Fibroblast of villous mesenchyme (primary cell): ENCODE measurements at places on chromosomes 2 and 18. TPM values are rescaled to one million over a fixed set of nuclear protein-coding genes. Genes with fewer than 3 reads are reported as not detected.

CXCR1 gene
- total RNA-seq, result not detected in 2 replicates

KLF7 gene
- total RNA-seq, result 26.4 and 28.1 TPM in 2 replicates

TUBB8B gene
- 0.32 and 0.43 TPM in 2 replicates for total RNA-seq

RND3 gene
- total RNA-seq, result 635 and 1,266 TPM in 2 replicates

FEZ2 gene
- total RNA-seq, result 53.1 and 56.6 TPM in 2 replicates

DLX1 gene
- total RNA-seq, result not detected in 2 replicates

RUFY4 gene
- not detected in 2 replicates for total RNA-seq

AQP12A gene
- total RNA-seq, result not detected in 2 replicates

- DNase-seq, result no peak
These were observed 5.7 kb downstream of the CEP68 start for GRCh38 chr2:65061910-65062339.

GRCh38 chr2:38190542-38191218 lies 114.7 kb upstream of the CYP1B1 start:
- DNase-seq, result peak; percentile 76

DNA sequence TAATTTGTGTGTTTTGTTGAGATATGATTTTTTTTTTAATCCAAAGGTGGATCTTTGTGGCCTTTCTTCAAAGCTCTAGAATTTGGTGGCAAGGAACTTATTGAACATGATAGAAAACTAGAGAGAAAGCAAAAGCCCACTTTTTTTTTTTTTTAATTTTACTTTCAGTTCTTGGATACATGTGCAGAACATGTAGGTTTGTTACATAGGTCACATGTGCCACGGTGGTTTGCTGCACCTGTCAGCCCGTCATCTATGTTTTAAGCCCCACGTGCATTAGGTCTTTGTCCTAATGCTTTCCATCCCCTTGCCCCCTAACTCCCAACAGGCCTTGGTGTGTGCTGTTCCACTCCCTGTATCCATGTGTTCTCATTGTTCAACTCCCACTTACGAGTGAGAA lies 135.9 kb downstream of the RHBDD1 start:
- DNase-seq, result no peak

DNA sequence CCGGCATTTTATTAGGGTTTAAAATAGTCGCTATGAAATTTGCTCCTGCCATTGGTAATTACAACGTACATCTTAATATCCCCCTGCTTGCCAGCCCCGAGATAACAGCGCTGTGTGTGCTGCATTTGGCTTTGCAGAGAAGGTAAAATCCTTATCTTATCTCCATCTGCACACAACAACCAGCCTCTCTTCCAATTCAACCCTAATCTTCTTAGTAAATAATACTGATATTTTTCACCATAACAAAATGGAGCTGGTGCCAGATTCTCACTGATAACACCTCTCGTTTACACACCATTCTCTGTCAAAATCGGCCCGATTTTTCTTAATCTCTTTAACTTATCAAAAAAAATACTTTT lies 61.4 kb upstream of the SIX3 start:
- DNase-seq, result no peak

DNA sequence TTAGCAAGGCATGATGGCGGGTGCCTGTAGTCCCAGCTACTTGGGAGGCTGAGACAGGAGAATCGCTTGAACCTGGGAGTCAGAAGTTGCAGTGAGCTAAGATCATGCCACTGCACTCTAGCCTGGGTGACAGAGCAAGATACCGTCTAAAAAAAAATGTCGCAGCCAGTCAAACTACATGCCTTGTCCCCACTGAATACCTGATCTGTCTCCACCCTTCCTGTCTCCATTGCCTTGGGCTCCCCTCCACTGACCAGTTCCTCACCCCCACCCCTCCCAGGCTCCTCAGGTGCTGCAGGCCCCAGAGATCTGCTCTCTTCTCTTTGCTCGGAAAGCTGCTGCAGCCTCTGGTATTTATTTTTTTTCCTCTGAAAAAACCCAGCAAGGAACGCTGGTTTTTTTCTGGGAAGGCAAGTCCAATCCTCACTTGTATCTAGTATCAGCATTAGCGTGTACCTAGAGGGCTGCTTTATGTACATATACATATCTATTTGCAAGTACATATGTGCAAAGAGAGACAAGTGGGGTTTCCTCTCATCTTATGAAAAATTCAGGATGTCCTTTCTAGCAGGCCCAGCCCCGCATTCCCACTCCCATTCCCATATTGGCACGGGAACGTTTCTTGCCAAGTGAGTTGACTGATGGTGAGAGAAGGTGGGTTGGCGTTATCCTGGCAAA lies 4.4 kb downstream of the PSD4 start:
- no peak for DNase-seq

- no peak for DNase-seq
These were observed 909.9 kb upstream of the CHAC2 start for GRCh38 chr2:52857722-52858121.

DNA sequence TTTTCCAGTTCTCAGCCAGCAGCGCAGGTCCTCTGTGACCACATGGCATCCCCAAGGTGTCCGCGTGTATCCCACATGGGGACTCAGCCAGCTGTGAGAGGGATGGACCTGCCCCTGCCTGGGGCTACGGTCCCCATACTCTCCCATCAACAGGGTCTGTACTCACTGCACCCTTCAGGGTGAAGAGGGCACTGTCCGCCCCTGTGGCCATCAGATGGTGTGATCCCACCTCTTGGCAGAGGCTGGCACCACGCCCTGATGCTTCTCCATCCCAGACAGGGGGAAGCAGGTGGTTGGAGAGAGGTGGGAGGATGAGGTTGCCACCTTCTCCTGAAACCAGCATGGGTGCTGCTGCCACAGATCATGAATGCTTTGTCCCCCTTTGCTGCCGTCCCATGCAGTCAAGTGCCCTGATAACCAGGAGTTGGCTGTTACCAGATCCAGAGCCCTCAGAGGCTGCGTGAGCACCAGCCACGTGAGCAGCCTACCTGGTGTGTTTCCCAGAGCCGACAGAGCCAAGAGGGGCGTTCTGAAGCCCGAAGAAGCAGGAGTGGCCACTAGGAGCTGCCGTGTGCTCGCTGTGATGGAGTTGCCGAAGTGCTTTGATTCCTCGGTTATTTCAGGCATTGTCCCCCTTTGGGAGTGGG lies 93.9 kb downstream of the SH3RF3 start:
- no peak for DNase-seq

DNA sequence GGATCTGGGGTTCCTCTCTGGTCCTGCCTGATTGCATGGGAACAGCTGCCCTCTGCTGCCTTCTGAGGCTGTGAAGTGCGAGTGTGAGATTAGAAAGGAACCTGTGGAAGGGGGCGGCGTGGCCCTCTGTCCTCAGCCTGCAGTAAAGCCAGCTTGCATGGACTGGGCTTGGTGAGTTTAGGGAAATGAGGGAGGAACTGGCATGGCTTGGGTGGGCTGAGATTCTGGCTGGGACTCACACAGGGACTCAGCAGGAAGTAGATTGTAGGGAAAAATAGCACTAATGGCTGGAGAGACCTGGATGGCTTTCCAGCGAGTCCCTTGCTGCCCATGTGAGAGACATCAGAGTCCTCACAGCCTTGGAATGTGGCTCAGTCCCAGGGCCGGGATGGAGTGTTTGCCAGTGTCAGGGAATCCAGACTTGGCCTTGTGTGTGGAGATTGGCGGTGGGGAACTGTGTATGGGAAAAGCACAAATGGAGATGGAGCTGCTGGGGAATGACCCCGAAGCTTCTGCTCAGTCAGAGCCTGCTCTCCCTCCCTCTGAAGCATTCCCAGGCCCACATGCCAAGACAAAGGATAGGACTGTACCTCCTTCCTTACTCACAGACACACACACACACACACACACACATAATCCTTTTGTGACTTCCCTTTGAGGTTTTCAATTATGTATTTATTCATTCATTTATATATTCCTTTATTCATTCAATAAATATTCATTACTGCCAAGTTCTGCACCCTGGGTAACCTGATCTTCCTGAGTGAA lies 115.4 kb downstream of the ACAA2 start:
- DNase-seq, result no peak

DNA sequence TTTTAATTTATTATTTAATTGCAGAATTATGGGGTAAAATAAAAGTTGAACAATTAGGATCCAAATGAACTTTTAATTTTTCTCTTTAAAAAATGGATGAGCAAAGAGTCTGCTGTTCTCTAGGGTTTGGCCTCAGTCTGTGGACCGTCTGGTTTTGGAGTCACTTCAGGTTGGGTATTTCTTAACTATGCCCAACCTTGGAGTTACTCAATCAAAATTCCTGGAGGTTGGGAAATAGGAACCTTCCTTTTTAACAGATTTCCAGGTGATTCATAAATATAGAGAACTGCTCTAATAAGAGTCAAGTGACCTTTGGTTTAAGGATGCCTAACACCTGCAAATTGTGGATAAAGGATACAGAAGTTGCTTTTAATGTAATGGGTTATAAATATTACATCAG lies 241.5 kb upstream of the GCFC2 start:
- DNase-seq, result no peak

DNA sequence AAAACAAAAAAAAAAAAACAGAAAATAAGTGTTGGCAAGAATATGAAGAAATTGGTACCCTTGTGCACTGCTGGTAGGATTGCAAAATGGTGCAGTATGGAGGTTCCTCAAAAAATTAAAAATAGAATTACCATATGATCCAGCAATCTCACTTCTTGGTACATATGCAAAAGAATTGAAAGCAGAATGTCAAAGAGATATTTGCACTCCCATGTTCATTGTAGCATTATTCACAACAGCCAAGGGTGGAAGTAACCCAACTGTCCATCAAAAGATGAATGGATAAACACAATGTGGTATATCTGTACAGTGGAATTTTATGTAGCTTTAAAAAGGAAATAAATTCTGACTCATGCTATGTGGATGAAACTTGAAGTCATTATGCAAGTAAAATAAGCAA lies 72.8 kb upstream of the POU3F3 start:
- no peak for DNase-seq

DNA sequence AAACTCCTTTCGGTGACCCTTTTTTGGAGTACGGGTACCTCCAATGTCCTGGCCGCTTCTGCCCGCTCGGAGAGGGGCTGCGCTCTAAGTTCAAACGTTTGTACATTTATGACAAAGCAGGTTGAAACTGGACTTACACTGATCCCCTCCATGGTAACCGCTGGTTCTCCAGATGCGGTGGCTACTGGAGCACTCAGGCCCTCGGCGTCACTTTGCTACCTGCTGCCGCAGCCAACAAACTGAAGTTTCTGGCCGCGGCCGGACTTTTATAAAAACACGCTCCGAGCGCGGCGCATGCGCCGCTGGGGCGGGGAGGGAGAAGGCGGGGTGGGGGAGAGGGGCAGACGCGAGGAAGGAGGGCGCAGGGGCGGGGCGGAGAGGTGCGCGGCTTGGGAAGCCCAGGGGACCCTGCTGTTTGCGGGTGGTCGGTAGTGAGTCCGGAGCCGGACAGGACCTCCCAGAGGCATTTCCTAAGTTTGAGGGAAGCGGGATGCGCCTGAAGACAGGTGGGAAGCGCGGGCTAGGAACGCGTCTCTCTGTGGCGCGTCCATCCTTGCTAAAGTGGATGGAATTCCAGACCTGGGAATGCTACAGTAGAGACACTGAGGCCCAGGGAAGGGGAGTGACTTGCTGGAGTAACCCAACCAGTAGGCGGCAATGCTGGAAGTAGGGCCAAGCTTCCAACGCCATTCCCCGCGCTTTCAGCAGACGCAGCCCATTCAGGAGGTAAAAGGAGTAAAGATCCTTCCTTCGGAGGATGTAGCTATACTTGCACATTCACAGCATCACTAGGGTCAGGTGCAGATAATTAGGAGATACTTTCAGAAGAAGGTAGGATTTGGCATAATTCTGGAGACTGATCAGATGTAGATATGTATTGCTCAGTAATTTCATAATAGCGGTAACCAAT lies at the start of gene CXCR4:
Gene CXCR4 (minus strand): TSS at position 241 of the 910 bp plus-strand sequence. CDS start 89 bp downstream, at position 152.
- DNase-seq, result peak; percentile 6
